Right forelimb (tissue), 1 donor: ENCODE measurements at places on chromosomes 1 and 21.

DNA sequence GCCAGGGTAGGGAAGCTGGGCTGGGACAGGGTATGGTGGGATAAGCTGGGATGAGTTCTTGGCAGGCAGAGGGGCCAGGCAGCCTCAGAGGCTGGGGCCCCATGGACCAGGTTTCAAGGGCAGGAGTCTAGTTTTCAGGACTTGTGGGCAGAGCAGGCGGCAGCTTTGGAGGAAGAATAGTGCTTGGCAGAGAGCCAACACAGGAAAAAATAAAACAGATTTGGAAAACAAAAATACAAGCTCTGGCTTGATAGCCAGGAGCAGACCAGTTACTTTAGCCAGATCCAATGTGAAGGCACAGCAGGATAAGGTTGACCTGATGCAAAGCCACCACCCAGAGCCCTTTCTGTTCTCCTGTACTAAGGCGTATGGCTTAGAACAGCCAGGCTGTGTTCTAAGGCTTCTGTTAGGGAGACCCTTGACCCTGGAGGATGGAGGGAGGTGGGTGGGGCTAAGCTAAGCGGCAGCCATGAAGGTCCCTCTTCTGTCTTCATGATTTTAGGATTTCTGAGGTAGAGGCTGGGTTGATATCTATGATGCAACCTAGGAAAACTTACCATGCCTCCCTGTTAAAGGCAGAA is 5.5 kb downstream of the TRAF5 start:
- no peak for DNase-seq

- no peak for DNase-seq
Observed at GRCh38 chr21:43298546-43299440, 128.1 kb downstream of the SIK1 start.

DNA sequence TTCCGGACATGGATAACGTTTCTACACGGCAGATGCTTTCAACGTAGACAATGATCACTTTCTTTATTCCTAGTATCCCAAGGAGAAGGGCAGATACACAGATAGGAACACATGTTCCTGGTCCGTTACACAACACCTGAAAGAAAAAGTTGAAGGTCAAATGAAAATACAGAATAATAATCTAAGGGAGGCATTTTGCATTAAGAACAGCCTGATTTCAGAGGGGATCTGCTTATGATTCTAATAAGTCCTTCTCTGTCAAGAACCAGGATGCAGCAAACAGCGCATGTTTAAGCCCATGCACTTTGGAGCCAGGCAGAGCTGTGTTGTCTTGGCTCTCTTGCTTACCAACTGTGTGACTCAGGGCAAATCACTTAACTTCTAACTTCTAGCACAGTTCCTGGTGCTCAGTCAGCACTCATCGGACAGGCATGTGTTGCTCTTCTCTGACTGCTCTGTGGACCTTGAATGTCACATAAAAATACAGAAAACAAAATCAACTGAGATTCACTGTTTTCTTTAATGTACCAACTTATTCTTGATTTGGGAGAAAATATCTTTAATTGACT is 56.3 kb upstream of the CNN3 start:
- no peak for DNase-seq

GRCh38 chr21:37535130-37535529 is 168.6 kb downstream of the DYRK1A start:
- no peak for DNase-seq

DNA sequence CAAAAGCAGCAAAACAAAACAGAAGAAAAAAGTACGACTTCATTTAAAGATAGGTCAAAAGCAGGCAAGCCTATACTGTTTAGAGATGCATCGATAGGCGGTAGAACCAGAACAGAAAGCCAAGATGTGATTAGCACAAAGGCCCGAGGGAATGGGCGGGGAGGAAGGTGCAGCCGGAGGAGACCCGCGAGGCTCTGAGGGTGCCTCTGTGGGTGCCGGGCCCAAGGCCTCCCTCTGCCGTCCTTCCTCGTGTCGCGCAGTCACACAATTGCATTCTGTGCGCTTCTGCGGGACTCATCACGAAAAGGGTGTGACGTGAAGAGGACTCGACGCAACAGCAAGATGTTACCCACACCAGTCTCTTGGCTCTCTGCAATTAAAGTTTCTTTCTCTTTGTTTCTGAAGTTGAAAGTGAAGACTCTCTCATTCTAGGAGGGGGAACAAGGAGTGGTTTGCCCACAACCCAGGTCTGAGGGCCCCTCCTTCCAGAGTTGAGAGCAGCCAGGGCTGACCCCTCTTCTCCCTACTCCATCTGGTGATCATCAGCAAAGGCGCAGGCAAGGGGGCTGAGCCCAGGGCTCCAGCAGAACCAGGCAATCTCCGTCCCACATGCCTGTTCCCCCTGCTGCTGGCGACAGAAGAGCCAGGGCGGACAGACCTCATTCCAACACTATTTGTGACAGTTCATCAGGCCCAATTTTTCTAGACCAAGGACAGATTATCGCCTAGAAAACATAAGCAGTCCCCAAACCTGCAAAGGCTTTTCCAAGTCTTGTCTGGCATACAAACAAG is 41.0 kb downstream of the NPHP4 start:
- DNase-seq = no peak

GRCh38 chr1:23216771-23217420 is 406 bp downstream of the HTR1D start:
- DNase-seq = no peak

DNA sequence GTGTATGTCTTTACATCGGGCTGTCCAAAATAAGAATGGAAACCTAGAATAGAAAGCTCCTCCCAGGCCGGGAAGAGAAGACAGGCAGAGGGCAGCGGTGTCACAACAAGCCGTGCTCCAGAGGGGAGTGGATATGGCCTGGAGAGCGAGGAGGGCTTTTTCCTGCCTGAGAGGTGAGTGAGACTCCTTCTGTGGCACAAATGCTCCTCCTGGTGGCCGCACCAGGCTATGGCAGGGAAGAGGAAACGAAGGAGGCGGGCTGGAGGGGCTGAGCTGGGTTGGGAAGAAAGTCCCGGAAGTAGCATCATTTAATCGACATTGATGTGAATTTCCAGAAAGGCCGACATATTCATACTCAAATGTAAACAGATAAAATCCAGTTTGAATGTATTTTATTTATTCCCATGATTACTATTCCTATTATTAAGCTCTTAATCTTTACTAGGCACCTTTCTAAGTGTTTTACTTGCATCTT is 54.7 kb downstream of the MEF2D start:
- peak; percentile 89 for DNase-seq

GRCh38 chr1:180898441-180899219 is 14.1 kb upstream of the KIAA1614 start:
- no peak for DNase-seq

DNA sequence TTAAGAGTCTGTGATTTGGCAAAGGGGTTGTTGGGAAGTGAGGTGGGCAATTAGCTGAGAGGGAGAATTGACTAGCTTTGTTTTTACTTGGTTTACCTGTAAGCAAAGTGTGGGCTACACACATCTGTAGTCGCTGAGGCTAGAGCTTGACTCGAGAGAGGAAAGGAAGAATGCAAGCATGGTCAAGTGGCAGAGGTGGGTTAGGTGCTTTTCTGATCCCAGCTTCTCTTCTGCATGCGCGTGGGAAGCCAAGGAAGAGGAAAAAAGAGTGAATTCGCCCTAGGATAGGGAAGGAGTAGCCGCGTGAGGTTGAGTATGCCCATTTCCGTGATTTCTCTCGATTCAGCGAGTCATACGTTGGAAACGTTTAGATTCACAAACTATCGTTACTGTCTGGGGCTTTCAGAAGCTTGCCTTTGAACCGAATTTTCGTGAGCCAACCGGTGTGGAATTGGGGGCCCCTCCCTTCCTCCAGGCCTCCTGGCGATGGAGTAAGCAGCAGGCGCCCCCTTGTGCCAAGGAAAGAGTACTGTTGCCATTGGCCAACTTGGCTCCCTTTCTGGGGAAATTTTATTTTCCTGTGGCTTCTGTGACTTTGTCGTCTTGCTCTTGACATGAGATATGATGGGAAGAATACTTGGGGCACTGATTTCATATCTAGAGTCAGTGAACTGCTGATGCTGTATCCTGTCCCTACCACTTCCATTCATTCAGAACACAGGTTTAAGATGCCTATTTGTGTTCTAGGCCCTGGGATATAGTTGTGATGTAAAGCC is 1.3 kb downstream of the PIGV start:
- peak; percentile 90 for DNase-seq

GRCh38 chr1:162087111-162087510 is 17.6 kb downstream of the NOS1AP start:
- no peak for DNase-seq

GRCh38 chr1:24540906-24541710 is 14.8 kb upstream of the NCMAP start:
- no peak for DNase-seq

DNA sequence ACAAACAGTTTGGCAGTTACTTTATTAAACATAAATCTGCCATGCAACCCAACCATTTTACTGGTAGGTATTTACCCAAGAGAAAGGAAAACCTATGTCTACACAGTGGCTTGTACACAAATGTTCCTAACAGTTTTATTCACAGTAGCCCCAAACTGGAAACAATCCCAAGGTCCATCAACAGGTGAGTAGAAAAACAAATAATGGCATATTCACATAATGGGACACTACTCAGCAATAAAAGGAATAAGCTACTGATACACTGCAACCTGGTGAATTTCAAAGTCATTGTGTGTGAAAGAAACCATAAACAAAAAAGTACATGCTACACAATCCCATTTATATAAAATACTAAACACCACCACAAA is 12.7 kb downstream of the KYAT3 start:
- no peak for DNase-seq

DNA sequence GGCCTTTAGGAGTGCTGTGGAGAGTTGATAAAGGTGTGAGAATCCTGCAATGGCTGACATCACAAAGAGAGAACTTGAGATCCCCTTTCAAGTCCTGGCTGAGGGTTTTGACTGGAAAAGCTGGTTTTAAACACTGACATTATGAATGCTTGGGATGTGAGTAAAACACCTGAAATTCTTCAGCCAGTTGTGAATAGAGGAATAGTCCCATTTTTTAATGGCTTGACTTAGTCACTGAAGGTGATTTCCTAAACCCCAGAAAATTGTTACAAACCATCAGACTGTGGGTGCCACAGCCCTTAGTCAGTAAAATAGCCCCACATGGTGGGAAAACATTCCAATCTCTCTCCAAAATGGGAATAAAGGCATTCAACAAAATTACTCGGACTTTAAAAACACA is 107.7 kb upstream of the LMO4 start:
- no peak for DNase-seq

- no peak for DNase-seq
Observed at GRCh38 chr1:207918011-207918410, 7.1 kb upstream of the CD34 start.

DNA sequence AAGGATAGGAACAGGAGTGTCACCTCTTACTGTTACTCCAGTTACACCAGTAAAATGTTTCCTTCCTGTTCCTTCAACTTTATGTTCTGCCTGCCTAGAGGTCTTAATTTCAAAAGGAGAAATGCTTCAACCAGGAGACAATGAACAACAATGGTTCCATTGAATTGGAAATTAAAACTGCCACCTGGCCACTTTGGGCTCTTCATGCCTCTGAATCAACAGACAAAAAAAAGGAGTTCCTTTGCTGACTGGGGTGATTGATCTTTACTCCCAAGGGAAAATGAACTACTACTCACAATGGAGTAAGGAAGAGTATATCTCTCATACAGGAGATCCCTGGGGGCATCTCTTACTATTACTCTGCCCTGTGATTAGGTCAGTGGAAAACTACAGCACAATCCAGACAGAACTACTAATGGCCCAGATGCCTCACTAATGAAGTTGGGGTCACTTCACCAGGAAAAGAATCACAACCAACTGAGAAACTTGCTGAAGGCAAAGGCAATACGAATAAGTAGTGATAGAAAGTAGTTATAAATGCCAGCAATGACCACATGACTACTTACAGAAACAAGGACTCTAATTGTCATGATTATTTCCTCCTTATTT is 76.6 kb upstream of the PRDX6 start:
- DNase-seq = no peak

- no peak for DNase-seq
Observed at GRCh38 chr1:5574641-5575040, 417.6 kb downstream of the NPHP4 start.

- DNase-seq = no peak
Observed at GRCh38 chr1:231721436-231721835, 94.8 kb downstream of the DISC1 start.

GRCh38 chr1:11516961-11517635 is 38.1 kb downstream of the DISP3 start:
- peak; percentile 9 for DNase-seq

DNA sequence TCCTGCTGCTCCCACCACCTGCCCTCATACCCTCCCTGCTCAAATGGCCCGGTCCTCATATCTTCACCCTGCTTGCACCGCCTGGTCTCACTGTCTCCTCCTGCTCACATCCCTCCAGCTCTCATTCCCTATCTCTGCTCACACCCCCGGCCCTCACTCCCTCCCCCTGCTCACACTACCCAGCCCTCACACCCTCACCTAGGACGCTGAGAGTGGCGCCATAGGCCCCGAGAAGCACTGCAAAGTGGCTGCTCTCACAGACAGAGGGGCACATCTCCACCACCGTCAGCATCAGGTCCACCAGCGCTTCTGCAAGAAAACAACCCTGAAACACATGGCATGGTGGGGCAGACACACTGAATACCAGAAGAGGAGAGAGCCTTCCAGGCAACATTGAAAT is 38.6 kb downstream of the MRAP start:
- DNase-seq = peak; percentile 9

- peak; percentile 84 for DNase-seq
Observed at GRCh38 chr1:53328009-53328461, at the start of gene LRP8. Gene LRP8 (minus strand): TSS chr1:53328070. CDS start chr1:53327912, 158 bp downstream.

GRCh38 chr1:167634435-167634834 is 4.4 kb downstream of the RCSD1 start:
- DNase-seq = no peak

DNA sequence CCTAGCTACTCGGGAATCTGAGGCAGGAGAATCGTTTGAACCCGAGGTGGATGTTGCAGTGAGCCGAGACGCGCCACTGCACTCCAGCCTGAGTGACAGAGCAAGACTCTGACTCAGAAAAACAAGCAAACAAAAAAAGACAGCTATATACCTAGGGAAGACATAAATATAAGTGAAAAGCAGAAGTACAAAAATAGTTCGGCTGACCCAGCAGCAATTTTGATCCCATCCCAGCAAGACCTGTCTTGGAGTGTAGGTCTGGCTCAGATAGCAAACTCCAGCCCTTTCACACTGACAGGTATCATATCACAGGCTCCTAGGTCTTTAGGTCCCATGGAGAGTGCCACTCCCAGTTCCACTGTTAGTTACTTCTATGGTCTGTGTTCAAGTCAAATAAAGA is 14.6 kb downstream of the MTX1 start:
- no peak for DNase-seq

- no peak for DNase-seq
Observed at GRCh38 chr1:25610822-25611630, 5.6 kb upstream of the MAN1C1 start.

GRCh38 chr1:175976865-175977642 is 230.0 kb downstream of the COP1 start:
- no peak for DNase-seq

GRCh38 chr1:70169018-70169839 is 36.1 kb downstream of the LRRC40 start:
- no peak for DNase-seq

- DNase-seq = no peak
Observed at GRCh38 chr1:209655411-209656231, 3.4 kb upstream of the LAMB3 start.

- DNase-seq = no peak
Observed at GRCh38 chr1:239389703-239390102, 3.3 kb downstream of the CHRM3 start.
